ENCODE measurements at places on chromosomes 7 and 10.

- DNase-seq = no peak
Measured at GRCh38 chr7:37832194-37832593, 16.2 kb upstream of the NME8 start.

DNA sequence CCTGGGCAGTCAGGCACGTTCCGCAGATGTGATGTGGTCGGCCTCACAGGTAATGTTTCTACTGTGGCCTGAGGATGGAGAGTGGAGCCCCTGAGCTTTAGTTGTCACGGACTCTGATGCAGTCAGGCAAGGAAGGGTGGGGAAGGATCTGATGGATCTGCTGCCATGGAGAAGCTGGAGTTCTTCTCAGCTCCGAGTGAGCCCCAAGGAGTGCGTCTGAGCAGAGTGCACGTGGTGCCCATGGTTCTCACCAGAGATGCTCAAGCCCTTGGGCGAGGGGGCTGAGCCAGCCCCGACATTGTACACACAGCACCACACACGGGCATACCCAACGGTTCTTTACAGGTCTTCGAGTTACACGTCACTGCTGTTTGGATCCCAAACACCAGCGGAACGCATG lies 192.5 kb downstream of the EBF3 start:
- DNase-seq = no peak

DNA sequence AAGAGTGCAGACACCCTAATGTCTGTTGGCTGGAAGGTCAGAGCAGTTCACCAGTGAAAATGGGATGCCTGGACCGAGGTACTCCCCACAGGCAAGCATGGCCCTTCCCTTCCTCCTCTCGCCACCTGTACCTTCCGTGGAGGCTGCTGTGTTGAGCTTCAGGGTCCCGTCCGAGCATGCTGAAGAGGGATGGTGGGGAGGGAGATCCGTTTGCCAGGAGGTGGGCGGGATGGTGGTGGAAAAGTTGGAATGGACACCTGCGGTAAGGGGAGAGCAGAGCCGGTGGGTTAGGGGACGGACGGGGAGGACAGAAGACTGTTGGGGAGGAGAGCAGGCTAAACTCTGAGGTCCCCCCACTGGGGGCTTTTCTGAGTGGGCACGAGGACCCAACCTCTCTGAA lies 15.9 kb upstream of the ZNF777 start:
- no peak for DNase-seq

GRCh38 chr10:126583552-126584200 lies 86.8 kb downstream of the C10orf90 start:
- peak; percentile 21 for DNase-seq

DNA sequence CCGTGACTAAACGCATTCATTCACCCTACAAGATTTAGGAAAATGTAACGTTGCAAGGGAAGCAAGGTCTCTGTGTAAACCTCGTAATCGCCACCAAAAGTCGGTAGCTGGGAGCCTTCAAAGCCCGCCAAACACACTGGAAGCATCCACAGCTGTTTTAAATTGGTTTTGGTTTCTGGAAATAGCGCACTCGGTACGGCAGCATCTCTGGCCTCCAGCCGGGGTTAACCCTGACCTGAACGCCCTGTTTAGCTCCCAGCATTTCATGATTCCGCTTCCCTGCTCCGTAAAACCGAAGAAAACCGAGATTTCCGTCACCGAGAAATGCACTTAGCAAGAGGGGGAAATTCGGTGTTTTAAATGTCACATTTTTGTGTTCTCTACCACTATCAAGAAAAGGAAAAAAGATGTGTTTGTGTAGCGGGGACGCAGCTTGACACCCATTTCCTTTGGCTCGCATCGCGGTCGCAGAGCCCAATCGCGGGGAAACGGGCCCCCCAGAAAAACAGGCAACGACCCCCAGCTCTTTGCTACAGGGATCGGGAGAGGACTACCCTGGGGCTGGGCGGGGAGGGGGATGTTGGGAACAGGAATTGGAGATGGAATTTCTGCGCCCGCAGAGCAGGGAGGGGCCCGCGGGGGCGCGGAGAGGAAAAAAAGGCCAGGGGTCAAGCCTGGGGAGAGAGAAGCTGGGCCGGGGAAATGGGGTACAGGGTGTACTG lies 646 bp downstream of the SGCE start:
- DNase-seq = peak; percentile 38

DNA sequence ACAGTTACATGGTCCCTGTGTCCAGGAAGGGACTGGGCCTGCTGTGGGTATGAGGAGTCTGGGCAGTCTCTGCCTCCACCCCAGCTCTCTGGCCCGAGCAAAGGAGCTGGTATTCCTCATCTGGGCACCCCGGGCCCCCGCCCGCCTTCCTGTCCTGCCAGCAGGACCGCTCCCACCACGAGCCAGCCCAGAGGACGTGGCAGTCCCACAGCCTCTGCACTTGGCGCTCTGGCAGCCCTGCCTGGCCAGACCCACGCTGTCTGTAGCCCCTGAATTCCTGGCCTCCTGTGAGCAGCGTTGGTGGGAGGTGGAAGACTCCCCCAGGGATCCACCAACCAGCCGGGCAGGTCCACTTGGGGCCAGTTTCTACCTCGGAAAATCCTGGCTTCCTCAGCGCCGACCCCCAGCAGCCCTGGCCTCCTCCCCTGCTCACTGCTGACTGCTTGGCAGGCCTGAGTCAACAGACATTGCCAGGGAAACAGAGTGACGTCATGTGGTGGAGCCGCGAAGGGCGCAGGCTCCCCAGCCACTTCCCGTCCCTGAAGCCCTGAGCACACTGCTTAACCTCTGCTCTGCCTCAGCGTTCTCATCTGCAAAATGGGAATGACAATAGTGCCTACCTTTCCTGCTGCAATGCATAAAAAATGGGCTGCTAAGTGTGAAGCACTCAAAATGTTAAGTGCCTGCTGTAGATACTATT lies 21.6 kb upstream of the LIMK1 start:
- DNase-seq = peak; percentile 61

DNA sequence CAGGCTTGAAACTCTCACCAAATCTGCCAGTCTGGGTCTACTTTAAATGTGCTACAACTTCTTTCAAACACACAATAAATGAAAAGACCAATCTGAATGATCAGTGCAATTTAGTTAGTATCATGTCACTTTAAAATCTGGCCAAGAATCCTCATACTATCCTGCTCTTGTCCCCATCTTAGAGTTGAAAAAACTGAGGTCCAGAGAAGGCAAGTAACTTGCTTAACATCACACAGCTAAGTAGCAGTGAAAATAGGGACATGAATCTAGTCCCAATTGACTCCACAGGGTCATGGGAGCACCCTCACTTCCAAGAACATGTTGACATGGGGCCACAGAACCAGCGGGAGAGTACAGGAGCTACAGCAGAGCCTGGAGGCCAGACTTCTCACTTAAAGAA lies 3.1 kb upstream of the GDF10 start:
- DNase-seq = no peak

GRCh38 chr7:24595671-24596418 lies 22.6 kb downstream of the PALS2 start:
- no peak for DNase-seq

Data from NCI-H146 (cell line).